ENCODE measurements at places on chromosomes 5 and 9. TPM values are rescaled to one million over a fixed set of nuclear protein-coding genes. Genes with fewer than 3 reads are reported as not detected.

- DNase-seq, result no peak
Measured at GRCh38 chr9:81182431-81182830, 506.9 kb downstream of the TLE1 start.

DNA sequence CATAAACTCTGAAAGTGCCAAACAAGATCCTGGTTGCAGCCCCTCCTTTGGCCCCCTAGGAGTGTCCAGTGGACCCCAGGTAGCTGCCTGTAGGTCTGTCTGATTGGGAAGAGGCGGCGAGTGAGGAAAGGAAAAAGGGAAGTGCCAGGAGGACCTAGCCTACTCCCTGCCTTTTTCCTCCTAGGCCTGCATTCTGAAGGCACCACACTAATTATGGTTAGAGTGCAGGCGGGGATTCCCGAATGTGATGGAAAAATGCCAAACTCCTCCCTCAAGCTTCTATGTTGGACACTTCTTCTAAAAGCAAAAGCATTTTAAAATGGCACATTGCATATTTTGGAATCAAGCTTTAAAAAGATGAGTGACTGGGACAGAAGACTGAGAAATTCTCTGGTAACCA is 83.2 kb upstream of the SMIM15 start:
- no peak for DNase-seq

Gene DUSP1
- total RNA-seq, result 85.0 TPM

DNA sequence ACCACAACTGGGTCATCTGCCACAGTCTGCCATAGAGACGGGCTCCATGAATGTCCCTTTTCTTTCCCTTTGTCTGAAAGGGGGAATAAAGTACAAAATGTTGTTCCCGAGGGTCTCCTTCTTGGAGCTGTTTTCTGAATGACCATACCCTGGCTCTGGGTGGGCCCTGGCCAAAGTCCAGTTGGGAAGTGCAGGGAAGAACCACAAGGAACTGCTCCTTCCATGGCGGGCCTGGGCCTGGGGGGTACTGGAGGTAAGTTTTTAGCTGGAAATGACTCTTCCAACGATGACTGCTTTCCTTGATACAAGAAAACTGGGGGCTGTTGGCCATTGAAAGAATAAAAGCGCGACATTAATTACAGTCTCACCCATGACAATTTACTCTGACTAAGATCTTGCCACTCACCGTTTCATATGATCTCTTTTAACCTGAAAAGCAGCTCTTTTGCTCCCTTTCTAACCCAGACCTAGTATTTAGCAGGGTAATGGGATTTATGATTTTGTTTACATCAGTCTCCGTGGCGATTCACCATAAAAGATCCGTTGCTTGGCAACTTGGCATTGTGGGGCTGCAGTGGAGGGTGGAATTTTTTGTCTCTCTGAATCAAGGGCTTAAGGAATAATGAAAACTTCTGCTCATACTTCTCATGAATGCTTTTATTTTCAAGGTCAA is 89.2 kb upstream of the PTCH1 start:
- DNase-seq, result no peak

DNA sequence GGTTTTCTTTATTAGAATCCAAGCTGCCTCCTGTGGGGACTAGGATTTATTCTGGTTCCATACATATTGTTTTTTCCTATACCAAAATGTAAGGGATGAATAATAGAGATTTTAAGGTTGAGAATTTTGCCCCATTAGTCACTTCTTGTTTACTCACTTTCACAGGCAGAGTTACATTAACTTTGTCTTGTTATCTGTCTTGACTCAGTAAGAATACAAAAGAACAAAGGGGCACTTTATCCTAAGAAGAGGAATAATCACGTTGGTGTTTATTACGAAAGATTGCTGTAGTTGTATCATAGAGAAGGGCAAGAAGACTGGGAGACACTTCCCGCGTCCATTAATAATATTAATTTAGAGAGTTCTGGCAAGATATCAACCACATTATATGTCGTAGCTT is 599.7 kb upstream of the FTMT start:
- DNase-seq, result no peak

Gene NAIP
- 5.4 TPM for total RNA-seq

GRCh38 chr9:33662871-33663270 is 132.5 kb upstream of the PRSS3 start:
- no peak for DNase-seq

Gene LURAP1L
- 2.6 TPM for total RNA-seq

Gene SLC12A2
- total RNA-seq, result 11.5 TPM

GRCh38 chr5:58135571-58136335 is 324.1 kb downstream of the PLK2 start:
- DNase-seq, result no peak

DNA sequence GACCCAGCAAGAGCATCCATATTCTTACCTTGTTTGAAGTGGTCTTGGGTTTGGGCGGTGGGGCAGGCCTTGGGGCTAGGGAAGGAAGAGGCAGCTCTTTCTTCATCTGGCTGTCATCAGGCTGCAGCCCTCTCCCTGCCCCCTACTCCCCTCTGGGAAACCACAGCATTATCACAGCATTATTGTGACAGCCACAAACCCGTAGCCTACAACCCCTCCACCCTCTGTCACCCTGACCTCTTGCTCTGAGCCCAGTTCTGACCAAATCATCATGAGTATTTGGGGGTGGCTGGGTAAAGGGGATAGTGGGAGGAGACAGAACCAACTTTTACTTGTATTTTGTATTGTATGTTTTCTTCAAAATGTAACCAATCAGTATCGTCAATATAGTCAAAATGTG is 94.3 kb upstream of the ARRDC3 start:
- no peak for DNase-seq

Gene TMC1
- 0.25 TPM for total RNA-seq

Gene CNTFR
- 4.6 TPM for total RNA-seq

- DNase-seq, result no peak
Measured at GRCh38 chr9:18683312-18683711, 209.4 kb downstream of the ADAMTSL1 start.

GRCh38 chr9:34456746-34457145 is 1.6 kb downstream of the FAM219A start:
- DNase-seq, result no peak

- DNase-seq, result no peak
Measured at GRCh38 chr9:133664173-133665050, 28.2 kb downstream of the DBH start.

- peak; percentile 46 for DNase-seq
Measured at GRCh38 chr5:154755361-154756008, at the start of gene LARP1. LARP1 (plus strand) TSS chr5:154755377; CDS start chr5:154755758, 381 bp downstream.

GRCh38 chr5:59039296-59040023 is 456.6 kb downstream of the RAB3C start:
- peak; percentile 87 for DNase-seq

Gene ANGPTL2
- 35.7 TPM for total RNA-seq

Gene HEMGN
- 0.14 TPM for total RNA-seq

Gene ELL2
- 21.0 TPM for total RNA-seq

DNA sequence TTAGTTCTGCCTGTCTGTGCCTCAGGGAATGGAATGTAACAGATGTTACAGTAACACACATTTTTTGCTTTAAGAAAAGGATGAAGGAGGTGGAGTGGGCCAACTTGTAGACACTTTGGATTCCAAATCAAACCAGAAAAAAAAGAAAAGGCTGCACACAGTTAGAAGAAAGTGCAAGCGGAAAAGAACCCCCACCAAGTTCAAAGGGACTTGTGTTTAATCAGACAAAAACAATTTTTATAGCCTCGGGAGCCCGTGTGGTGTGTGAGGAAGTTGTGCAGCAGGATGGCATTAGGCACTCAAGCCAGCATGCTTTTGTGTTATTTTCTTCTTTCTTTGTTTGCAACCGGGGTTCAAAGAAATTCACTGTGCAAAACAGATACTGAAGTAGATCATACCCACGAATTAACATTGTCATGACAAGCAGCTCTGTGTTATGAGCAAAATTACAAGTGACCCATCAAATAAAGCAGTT is 189.5 kb downstream of the SEMA5A start:
- DNase-seq, result no peak

- no peak for DNase-seq
Measured at GRCh38 chr9:30697958-30698357, 1686.5 kb upstream of the ACO1 start.

DNA sequence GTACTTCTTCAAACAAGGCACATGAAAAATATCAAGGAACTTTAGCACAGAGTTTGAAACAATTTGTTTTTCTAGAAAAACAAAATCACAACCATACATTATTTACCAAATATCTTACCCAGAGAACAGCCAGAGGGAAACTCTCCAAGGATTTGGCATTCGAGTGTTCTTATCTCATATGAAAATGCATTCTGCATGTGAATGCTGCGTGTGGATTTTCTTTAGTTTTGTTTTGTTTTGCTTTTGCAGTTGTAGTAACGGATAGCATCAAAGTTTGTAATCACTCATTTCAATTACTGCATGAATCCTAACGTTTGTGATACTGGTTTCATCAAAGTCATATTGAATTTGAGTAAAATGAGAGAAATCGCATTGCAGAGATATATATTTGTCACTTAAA is 28.0 kb downstream of the ADAMTSL1 start:
- DNase-seq, result no peak

Gene ALDH1B1
- 21.6 TPM for total RNA-seq

Gene SPRY4
- 10.2 TPM for total RNA-seq

Gene ARL14EPL
- total RNA-seq, result not detected

Gene ORM2
- total RNA-seq, result not detected

All from left ventricle myocardium inferior (tissue), 1 donor.